ENCODE measurements at places on chromosomes 2 and 18. TPM values are rescaled to one million over a fixed set of nuclear protein-coding genes. Genes with fewer than 3 reads are reported as not detected.

Gene C1GALT1C1L
- total RNA-seq: not detected

Gene SKOR2
- total RNA-seq: not detected

Gene CD207
- not detected for total RNA-seq

Gene PROKR1
- not detected for total RNA-seq

Gene LBX2
- 2.3 TPM for total RNA-seq

- H3K27me3 ChIP-seq: no peaks in the 10 kb centered on the region
- peak overlapping the region; percentile 84 for H3K27ac ChIP-seq
- no peaks in the 10 kb centered on the region for H3K36me3 ChIP-seq
- no peak for DNase-seq
Measured at GRCh38 chr2:106866641-106867040, 19.3 kb downstream of the ST6GAL2 start.

DNA sequence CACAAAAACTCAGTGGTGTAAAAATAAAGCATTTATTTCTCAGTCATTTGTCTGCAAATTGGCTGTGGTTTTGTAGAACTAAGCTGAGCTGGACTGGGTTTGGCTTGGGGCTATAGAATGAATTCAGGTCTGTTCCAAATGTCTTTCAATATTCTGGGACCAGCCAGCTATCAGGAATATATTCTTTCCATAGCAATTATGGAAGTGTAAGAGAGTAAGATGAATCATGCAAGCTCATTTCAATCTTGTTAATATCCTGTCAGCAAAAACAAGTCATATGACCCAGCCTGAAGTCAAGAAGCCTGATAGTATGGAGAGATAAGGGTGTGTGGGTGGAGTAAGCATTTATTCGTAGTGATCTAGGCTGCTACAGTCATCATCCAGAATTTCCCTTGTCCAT, 481.0 kb upstream of the CDH2 start:
- no peak overlapping the region for H3K27ac ChIP-seq
- peaks cover 4% of the 10 kb centered on the region for H3K4me1 ChIP-seq
- no peak overlapping the region for H3K4me3 ChIP-seq
- H3K36me3 ChIP-seq: no peaks in the 10 kb centered on the region
- no peak for DNase-seq

- H3K27ac ChIP-seq: no peak overlapping the region
- peaks cover 8% of the 10 kb centered on the region for H3K36me3 ChIP-seq
- no peak overlapping the region for H3K4me3 ChIP-seq
- DNase-seq: peak; percentile 73
Measured at GRCh38 chr2:128280158-128280871, 38.4 kb downstream of the HS6ST1 start.

- peaks cover 4% of the 10 kb centered on the region for H3K4me1 ChIP-seq
- H3K36me3 ChIP-seq: peaks cover 12% of the 10 kb centered on the region
- no peak overlapping the region for H3K4me3 ChIP-seq
Measured at GRCh38 chr18:13646633-13647032, 79.7 kb downstream of the FAM210A start.

DNA sequence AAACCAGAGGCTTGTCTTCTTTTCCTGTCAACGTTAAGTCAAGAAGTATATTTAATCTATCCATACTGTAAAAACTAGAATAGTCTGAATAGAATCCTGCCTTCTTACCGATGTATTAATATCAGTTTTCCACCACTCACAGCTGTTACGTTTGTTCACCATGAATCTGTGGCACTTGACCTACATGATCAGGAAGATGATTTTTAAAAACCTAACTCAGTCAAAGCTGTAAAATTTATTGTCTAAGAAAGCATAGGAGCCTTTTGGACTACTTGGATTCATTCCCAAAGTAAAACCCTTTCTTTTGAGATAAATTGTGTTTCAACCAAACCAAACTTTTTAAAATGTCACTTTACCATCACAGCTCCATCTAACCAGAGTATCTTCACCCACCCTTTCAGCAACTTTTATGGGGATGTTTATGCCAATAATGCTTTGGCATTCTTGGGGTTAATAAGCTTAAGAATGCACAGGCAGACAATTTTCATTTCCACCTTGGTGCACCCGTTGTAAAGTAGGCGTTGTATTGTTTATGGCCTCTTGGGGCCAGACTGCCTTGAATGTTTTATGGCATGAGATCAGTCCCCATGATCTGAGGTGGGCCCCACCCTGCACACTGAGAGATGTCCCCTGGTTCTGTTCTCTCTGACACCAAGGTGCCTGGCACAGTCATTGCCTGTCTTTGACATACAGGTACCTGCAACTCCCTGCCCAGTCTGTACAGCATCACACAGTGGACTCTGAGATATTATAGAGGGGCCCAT, 176.2 kb upstream of the EPAS1 start:
- no peaks in the 10 kb centered on the region for H3K27me3 ChIP-seq
- H3K4me3 ChIP-seq: no peak overlapping the region
- H3K27ac ChIP-seq: no peak overlapping the region
- H3K36me3 ChIP-seq: no peaks in the 10 kb centered on the region

- no peaks in the 10 kb centered on the region for H3K27me3 ChIP-seq
- no peak overlapping the region for H3K4me3 ChIP-seq
- H3K27ac ChIP-seq: no peak overlapping the region
- H3K36me3 ChIP-seq: no peaks in the 10 kb centered on the region
Measured at GRCh38 chr2:103119352-103119751, 357.5 kb downstream of the TMEM182 start.

DNA sequence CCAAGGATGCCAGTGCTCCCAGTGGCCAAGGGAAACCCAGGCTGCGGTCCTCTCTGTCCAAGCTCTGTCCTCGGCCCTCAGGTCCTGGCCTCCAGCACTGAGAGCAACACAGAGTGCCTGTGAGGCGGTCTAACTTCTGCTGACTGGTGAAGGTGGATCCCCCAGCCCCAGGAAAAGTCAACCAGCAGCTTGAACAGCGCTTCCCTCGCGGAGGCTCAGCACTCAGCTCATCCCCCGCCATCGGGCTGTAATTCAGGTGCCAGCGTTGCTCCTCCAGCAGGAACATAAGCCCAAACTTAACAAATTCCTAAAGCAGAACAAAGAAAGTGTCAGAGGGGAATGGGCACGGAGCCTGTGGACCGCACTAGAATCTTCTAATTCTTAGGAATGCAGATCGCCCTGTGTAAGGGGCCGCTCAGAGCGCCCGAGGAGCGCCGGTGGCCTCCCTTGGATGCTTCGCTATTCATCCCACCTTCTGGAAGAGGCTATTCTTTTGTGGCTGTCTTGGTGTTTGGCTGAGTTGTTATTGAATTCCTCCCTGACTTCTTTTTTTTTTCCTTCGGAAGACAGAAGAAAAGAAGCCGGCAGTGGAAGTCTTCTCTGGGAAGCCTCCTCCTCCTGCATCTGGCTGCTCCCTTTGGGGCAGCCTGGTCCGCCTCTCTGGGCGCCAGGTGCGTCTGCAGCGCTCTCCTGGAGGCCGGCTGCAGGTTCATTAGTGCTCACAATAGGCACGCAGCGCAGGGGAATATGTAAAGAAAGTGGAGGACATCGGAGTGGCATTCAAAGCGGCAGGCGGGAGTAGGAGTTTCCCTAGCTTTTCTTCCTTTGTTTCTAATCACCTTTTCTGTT, 905.6 kb downstream of the TSN start:
- H3K36me3 ChIP-seq: no peaks in the 10 kb centered on the region
- peaks cover 52% of the 10 kb centered on the region for H3K27me3 ChIP-seq
- H3K4me3 ChIP-seq: peak overlapping the region; percentile 46
- no peak overlapping the region for H3K27ac ChIP-seq

- no peaks in the 10 kb centered on the region for H3K36me3 ChIP-seq
- DNase-seq: no peak
- peak overlapping the region; percentile 57 for H3K27ac ChIP-seq
- peaks cover 24% of the 10 kb centered on the region for H3K4me1 ChIP-seq
- H3K4me3 ChIP-seq: no peak overlapping the region
Measured at GRCh38 chr2:207385903-207386302, 143.9 kb upstream of the CREB1 start.

DNA sequence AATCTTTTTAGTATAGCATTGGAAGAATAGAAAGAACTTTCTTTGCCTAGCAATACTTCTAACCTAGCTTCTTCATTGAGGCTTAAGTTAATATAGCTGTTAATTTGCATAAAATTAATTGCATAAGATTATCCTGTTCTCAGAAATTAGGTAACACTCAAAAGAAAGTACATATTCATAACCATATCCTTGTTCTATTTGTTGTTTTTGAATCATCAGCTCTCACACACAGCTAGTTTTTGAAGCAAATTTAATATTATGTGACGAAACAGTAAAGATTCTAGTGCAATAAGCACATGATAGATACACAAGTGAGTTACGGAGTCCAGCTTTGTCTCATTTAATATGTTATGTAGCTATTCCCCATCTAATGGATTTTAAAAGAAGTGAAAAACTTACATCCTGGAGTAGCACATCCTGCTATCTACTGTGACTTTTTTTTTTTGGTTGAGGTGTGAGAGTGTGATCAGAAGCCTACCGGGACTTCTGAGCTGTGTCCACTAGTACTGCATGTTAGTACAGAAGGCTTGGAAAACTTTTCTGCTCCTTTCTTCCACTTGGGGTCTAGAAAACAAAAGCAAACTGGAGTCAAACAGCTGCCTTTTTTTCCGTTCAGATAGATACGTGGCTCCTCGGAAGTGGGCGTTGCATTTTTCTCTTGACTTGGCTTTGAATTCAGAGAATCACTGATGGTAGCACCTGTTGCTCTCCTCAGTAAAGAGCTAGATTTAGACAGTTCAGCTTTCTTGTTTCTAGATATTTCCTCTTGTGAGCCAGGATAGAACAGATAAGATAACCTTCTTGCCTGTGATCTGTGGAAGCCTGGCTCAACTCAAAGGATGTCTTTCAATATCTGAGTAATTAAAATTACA, 27.2 kb downstream of the KDM3A start:
- no peak overlapping the region for H3K27ac ChIP-seq
- H3K36me3 ChIP-seq: peaks cover 31% of the 10 kb centered on the region
- H3K4me3 ChIP-seq: no peak overlapping the region
- no peaks in the 10 kb centered on the region for H3K27me3 ChIP-seq
- H3K4me1 ChIP-seq: no peaks in the 10 kb centered on the region
- no peak for DNase-seq

All from chondrocyte (in vitro differentiated cells).